Renal cortex interstitium (tissue), 15 donors: ENCODE measurements at places on chromosomes 3 and 15. TPM values are rescaled to one million over a fixed set of nuclear protein-coding genes. Genes with fewer than 3 reads are reported as not detected.

GRCh38 chr15:42191610-42192346 is 16.3 kb downstream of the VPS39 start:
- DNase-seq: no peak

DNA sequence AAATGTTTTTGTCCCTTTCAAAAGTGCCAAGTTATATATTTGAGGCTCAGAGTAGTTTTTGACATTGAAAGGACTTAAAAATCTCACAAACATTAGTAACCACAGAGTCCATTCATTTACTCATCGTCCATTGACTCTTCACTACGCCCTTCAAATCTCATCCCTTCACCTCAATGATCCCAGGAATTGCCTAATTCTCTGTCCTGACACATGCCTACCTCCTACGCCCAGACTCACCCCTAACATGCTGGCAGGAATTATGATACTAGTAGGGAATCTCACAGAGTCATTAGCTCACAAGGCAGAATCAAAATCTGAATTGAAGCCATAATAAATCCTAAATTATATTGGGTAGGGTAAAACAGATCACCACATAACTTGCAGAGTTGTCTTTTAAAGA is 410.1 kb downstream of the RAP2B start:
- no peak for DNase-seq

DNA sequence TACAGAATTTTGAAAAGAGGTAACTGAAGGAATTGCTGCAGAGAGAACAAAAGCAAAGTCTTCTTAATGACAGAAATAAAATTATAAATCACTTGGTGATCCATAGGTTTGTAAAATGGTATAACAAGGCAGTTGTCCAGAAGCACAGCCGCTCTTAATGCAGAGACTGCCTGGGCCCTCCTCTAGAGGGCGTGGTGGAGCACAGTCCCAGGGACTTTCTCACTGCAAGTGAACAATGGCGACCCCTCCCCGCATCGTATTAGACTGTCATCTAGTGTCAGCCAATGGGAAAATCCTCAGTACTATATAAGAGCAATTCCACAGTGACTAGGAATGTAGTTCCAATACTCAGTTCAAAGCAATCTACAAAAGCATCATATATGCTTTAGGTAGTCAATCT is 26.4 kb upstream of the ZBED2 start:
- no peak for DNase-seq

- no peak for DNase-seq
Observed at GRCh38 chr3:7166460-7166859, 305.5 kb downstream of the GRM7 start.

GRCh38 chr3:45128950-45129349 is 17.2 kb downstream of the CDCP1 start:
- DNase-seq: no peak

The CYP8B1 gene
- polyA plus RNA-seq: 1.3 TPM
